ENCODE measurements at places on chromosomes 13 and 19.

DNA sequence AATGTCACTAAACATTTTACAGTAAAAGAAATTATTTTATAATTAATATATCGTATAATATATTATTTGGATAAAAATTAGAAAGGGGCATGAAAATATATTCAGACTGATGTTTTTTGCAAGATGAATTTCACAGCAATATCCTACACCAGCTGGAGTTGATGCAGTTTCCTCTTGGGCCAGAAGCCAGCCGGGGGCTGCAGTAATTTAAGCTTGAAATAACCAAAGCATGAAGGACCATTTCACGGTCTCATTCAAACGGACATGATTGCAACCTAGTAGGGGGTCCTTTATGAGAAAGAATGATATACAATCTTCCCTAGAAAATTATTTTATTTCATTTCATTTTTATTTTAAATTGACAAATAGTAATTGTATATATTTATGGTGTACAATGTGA lies 797.2 kb upstream of the PCDH9 start:
- no peak for DNase-seq

DNA sequence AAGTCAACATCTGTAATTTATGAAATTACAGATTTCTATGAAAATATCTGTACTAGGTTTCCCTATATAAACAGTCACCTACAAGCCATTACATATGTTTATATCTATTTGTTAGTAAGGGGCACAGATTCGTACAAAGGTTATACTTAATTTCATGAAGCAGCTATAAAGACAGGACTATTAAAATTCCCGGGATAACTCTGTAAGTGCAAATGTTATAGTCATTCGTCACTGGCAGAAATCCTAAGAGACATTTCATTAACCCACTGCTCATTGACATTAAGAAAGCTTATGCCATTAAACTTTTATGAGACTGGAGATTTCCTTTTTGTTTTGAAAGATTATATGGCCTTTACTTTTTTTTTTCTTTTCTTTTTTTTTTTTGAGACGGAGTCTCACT lies 122.9 kb downstream of the MYO16 start:
- no peak for DNase-seq

- DNase-seq = no peak
Observed at GRCh38 chr13:110850006-110850405, 64.9 kb downstream of the ANKRD10 start.

GRCh38 chr13:94143624-94144350 lies 335.7 kb downstream of the DCT start:
- DNase-seq = no peak

DNA sequence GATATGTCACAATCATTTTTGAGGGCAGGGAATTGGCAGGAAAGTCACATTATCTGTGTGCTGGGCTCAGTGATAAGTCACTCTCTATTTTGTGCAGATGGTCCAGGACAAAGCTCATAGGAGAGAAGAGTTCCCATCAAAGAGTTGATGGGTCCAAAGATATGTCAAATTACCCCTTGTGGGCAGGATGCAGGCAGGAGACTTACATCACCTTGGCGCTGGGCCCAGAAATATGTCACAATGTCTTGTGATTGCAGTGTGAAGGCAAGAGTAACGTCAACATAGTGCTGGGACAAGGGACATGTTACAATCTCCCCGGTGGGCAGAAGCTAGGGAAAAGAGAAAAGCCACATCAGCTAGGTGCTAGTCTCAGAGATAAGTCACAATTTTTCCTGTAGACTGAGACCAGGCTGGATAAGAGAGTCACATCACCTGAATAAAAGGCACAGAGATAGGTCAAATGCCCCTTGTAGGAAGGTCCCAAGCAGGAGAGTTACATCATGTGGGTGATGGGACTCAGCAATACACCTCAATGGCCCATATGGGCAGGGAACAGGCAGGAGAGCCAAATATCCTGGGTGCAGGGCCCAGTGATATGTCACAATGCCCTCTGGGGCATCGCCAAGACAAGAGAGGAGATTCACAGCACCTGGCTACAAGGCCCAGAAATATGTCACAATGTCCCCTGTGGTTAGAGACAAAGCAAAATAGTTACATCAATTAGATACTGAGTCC lies 47.9 kb downstream of the ZNF99 start:
- DNase-seq = no peak

- DNase-seq = no peak
Observed at GRCh38 chr13:25267715-25268114, 19.6 kb downstream of the MTMR6 start.

DNA sequence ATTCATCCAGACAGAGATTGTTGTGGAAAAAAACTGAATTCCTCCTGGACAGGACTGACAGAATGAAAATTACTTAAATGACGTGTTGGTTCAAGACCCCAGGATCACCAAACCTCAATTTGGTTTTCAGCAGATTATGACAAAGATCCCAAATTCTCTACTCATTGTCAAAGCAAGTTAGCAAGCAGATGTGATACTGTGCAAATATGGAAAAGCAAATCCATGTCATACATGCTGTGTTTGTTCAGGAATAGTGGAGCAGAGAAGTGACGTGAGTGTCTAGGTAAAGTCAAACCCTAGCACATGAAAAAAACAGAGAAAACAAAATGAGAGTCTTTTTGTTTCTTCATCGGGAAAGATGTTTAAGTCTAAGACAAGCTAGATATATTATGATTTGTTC lies 169.2 kb upstream of the NBEA start:
- no peak for DNase-seq

DNA sequence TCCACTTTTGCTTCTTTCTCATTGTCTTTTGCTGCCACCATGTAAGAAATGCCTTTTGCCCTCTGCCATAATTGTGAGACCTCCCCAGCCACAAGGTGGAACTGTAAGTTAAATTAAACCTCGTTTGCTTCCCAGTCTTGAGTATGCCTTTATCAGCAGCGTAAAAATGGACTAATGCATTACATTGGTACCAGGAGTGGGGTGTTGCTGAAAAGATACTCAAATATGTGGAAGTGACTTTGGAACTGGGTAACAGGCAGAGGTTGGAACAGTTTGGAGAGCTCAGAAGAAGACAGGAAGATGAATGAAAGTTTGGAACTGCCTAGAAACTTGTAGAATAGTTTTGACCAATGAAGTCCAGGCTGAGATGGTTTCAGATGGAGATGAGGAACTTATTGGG lies 115.2 kb downstream of the B3GLCT start:
- DNase-seq = no peak

DNA sequence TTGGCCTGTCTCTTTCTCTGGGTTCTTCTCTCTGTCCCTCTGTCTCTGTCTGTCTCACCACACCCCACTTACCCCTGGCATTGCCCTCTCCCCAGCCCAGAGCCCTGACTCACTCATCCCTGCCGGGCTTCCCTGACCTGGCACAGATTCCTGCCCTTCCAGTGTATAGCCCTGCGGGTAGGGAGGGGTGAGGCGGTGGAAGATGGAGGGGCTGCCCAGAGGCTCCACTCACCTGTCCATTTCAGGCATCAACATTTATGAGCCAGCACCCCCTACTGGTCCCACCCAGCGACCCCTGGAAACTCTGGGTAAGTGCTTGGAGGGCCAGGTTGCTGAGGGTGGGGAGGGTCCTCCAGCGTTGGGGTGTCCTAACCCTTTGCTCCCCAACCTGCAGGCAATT lies 1.0 kb downstream of the NCCRP1 start:
- DNase-seq = no peak

DNA sequence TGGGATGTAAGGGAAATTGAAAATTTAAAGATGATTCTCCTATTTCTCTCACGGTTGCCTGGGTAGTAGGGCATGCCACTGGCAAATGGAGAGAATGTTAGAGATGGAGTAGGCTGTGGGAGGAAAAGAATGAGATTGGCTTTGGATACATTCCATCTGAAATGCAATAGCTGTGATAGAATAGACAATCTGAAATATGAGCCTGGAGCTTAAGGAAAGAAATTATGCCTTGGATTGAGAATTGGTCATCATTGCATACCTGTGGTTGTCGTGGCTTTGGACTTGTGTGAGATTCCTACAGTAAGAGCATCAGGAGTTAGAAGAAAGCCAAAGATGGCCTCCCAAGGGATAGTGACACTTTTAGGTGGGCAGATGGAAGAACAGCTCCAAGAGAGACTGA lies 305.1 kb upstream of the SLC10A2 start:
- DNase-seq = no peak

- DNase-seq = no peak
Observed at GRCh38 chr19:9724157-9724556, 44.4 kb downstream of the ZNF846 start.

GRCh38 chr13:113625965-113626721 lies 31.9 kb downstream of the ATP4B start:
- no peak for DNase-seq
